H7 (cell line): ENCODE measurements at places on chromosomes 3 and 15.

- no peak for DNase-seq
Measured at GRCh38 chr3:132001036-132001435, 33.8 kb downstream of the CPNE4 start.

- no peak for DNase-seq
Measured at GRCh38 chr3:107994181-107994580, 96.7 kb downstream of the CD47 start.

- DNase-seq, result no peak
Measured at GRCh38 chr15:79608066-79608864, 176.1 kb downstream of the MINAR1 start.

GRCh38 chr3:36579746-36580145, 184.6 kb downstream of the DCLK3 start:
- no peak for DNase-seq

- no peak for DNase-seq
Measured at GRCh38 chr15:70869346-70869745, 15.4 kb upstream of the LARP6 start.

DNA sequence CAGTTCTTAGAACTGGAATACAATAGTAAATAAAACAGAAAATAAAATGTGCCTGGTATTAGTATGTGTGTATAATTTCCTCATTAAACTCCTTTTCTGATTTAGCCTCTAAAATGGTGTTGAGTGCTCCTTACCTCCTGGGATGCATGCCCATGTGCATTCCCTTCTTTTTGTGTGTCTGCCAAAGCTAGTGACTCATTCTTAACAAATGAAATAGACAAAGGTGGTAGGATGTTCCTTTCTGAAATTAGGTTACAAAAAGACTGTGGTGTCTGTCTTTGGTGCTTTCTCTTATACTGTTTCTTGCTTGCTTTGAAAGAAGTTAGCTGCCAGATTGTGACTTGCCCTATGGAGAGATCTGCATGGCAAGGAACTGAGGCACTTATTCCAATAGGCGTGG, 623.7 kb downstream of the GRM7 start:
- DNase-seq, result no peak

DNA sequence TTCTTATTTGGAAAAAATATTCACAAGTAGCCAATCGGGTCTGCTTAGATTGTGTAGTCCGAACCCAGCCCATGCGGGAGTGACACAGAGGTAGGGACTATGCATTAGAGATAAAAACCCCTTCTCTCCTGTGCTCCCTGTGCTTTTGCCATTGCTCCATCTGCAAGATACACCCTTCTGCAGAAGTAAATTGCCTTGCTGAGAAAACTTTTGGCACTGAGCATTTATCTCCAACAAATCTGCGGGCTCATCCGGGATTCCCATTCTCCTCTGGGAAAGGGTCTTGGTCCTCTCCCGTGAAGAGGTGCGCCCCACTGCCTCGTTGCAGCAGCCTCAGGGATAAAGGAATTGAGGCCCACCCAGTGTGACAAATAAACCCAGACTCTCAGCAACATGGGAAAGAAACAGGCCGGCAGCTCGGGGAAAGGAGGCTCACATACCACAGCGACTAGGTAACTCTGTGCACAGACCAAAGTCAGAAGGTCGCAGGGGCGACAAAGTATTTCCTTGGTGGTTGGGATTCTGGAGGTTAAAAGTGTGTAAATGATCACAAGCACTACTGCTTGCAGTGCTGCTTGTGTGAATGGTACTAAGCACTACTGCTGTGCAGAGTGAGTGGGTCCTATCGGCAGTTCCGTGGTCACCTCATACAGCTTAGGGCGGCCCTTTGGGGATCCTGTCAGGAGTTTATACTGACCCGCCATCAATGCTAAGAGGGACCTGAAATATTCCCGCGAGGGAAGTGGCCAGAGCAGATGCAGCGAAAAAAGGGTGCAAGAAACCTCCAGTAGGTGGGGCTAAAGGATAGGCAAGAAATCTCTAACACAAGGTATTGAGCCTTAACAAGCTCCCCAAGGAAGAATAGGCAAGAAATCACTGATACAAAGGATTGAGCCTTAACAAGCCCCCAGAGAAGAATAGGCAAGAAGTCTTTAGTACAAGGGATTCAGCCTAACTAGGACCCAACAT, 54.3 kb downstream of the GSK3B start:
- peak; percentile 16 for DNase-seq
